ENCODE measurements at places on chromosomes 2 and 18. TPM values are rescaled to one million over a fixed set of nuclear protein-coding genes. Genes with fewer than 3 reads are reported as not detected.

Gene SERPINB12
- not detected for total RNA-seq

Gene MAPK4
- under 0.01 TPM for total RNA-seq

Gene ANKRD29
- 2.0 TPM for total RNA-seq

Gene MYO7B
- 0.13 TPM for total RNA-seq

Gene ERBB4
- 2.6 TPM for total RNA-seq

Data from smooth muscle cell of the pulmonary artery (primary cell).